ENCODE measurements at places on chromosomes 13 and 19.

DNA sequence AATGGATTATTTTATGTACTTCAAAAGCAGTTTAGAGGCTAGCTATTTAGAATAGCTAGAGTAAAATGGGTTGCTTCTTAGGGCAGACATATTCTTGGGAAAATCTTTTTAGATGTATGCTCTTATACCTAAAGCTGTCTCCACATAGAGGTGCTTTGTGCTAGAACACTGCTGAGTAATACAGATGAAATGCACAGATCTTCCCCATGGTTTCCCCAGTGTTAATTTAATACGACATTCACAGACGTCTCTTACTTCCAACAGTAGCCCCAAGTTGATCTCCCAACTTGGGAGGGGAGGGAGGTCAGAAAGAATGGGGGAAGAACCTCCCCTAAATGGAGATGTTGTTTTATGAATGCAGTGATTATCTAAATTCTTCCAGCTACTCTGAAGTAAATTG lies 16.9 kb downstream of the NALCN start:
- DNase-seq, result no peak

GRCh38 chr19:1290196-1290702 lies 4.6 kb downstream of the EFNA2 start:
- DNase-seq, result no peak

DNA sequence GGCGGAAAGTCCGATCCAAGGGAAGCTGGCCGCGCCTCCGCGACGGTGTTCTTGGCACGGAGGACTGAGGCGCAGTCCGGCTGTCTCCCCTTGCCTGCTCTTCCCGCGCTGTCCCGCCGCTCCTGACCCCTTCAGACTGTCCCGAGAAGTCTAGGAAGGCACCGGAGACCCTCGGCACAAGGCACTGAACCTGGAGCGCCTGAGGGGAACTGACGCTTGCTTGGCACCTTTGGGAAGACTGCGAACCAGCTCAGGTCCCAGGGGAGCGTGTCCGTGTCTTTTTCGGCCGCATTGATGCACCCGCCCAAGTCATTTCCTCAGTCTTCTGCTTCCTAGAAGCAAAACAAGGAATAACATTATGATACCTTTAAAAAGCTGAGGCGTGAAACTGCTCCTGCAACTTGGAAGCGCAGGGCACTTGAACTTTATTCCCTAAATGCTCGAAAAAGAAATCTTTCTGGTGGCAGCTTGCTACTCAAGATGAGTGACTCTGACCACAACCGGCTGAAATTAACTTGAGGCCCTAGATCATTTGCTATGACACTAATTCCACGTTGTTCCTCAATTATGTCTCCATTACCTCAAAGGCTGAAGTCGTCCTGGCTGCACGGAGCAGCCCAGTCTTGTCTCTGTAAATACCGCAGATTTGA lies 735 bp upstream of the FLT1 start:
- no peak for DNase-seq

DNA sequence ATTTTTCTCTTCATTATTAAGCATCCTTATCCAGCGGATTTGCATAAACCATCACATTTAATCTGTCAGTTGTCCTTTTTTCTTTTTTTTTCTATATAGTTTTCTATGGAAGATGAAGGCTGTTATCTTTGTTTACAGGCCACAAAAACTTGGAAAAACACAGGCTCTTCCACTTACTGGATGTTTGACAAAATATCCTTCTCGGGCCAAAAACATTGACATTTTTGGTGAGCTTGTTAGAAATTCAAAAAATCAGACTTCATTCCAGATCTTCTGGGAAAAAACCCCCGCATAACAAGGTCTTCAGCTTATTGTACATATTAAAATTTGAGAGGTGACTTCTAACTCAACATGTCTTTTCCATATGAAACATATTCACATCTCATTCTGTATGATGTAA lies 13.8 kb downstream of the ZNF93 start:
- DNase-seq, result no peak

DNA sequence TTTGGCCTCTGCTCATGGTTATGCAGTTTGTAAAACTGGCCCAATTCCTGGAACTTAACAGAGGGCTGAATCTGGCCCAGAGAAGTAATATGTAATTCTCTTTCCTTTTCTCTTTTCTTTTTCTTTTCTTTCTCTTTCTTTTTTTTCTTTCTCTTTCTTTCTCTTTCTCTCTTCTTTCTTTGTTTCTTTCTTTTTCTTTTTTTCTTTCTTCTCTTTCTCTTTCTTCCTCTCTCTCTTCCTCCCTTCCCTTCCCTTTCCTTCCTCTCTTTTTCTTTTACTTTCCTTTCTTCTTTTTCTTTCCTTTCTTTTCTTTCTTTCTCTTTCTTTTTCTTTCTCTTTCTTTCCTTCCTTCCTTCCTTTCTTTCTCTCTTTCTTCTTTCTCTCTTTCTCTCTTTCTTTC lies 88.8 kb upstream of the SLITRK5 start:
- DNase-seq, result no peak

DNA sequence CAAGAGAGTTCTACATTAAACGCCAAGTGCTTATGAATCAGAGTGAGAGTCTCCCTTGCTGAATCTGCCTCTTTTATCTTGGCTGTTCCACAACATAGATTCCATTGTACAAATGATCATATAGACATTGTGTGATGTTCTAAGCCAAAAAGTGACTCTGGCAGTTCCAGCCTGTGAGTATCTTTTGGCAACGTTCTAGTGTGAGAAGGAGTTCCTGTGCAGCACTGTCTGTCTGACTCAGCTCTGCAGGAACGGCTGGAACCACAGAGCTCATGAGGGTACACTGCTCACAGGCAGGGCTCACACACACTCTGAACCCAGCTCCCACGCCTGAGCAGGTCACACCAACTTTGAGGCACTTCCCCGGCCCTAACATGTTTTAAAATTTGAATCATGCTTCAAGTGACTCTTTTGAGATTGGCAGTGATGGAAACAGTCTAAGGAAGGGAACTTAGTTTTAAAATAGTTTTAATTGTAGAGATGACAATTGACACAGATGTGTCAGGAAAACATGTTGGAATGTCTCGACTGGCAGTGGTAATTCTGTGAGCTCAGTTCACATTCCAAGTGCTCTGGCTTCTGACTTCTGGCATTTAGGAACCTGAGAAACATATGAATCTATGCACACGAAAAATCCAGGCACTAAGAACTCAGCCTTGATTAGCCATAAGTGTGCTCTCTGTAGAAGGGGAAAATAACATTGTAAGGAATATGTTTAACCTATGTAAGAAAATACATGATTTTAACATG lies 272.0 kb downstream of the UQCRFS1 start:
- DNase-seq, result no peak

- no peak for DNase-seq
Observed at GRCh38 chr19:10737722-10738121, 19.8 kb downstream of the DNM2 start.

GRCh38 chr13:65532231-65532630 lies 1697.9 kb downstream of the PCDH9 start:
- DNase-seq, result no peak

GRCh38 chr19:18418029-18418482 lies 1.1 kb upstream of the SSBP4 start:
- no peak for DNase-seq

GRCh38 chr13:36157480-36157879 lies 26.3 kb upstream of the DCLK1 start:
- DNase-seq, result no peak

GRCh38 chr13:97196340-97196739 lies 25.8 kb upstream of the MBNL2 start:
- DNase-seq, result no peak
